ENCODE measurements at places on chromosomes 6 and 20.

- no peak for DNase-seq
Measured at GRCh38 chr6:151437401-151437800, 14.5 kb downstream of the RMND1 start.

DNA sequence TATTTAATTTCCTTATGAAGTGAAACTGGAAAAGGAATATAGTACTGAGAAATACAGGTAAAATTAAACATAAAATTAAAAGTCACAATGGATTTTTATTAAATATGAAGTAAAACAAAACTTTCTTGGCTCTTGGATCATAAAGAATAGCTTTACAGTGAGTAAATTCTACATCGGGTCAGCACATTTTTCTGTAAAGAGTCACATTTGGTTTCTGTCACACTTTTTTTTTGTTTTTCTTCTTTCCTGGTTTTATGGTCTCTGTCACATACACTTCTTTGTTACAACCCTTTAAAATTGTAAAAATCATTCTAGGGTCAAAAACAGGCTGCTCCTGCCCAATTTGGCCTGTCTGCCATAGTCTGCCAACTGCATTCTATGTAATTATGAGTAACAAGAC lies 254.4 kb upstream of the POU3F2 start:
- no peak for DNase-seq

DNA sequence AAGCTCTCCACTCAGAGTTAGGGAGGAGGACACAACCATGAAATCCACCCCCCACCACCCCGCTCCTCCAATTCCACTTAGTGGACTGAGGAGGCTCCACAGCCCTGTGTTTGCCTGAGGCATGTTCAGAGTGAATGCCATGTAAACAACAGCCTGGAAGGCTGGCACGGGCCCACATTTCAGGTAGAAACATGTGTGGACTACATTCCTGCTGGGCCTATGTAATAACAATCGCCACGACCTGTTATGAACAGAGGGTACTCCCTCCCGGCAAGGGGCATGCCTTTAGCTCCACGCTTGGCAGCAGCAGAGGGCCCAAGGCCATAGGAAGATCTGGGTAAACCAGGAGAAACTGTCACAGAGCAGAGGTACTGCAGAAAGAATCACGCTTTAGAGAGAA lies 65.5 kb downstream of the ISM1 start:
- DNase-seq = no peak

DNA sequence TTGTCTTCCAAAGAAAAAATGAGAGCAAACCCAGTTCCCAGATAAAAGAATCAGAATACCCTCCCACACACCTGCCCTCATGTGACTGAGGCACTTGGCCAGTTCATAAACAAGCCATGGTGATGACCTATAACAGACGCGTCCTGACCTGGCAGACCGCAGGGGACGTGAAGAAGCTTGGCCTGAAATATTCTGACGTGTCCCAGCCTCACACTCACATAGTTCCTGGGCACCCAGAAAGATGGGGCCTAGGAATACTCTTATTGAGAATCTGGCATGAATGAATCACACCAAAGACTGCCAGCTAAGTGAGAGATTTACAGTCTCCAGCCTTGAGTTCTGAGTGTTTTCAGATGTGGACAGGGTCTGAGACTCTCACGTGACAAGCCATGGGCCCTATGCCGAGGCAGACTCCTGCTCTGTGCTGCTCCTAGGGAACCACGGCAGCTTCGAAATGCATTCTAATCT lies 17.2 kb upstream of the MAP3K4 start:
- no peak for DNase-seq

GRCh38 chr6:157825243-157825904 lies 2.3 kb downstream of the SNX9 start:
- DNase-seq = no peak

GRCh38 chr6:140932909-140933308 lies 1199.8 kb upstream of the GJE1 start:
- DNase-seq = no peak

DNA sequence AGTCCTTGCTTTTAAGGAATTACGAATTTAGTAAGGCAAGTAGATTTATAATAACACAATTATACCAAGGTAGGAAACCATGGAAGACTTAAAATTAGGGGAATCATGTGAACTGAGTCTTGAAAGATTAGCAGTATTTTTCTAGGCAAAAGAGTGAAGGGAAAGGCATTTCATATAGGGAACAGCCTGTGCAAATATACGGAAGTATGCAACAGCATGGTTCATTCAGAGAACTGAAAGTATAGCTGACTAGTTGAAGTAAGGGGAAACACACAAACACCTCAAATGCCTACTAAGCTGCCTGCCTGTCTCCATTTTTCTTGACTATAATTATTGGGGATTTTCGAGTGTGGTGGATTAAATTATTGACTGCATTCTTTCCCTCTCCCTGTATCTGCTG lies 39.0 kb upstream of the ECHDC1 start:
- no peak for DNase-seq

DNA sequence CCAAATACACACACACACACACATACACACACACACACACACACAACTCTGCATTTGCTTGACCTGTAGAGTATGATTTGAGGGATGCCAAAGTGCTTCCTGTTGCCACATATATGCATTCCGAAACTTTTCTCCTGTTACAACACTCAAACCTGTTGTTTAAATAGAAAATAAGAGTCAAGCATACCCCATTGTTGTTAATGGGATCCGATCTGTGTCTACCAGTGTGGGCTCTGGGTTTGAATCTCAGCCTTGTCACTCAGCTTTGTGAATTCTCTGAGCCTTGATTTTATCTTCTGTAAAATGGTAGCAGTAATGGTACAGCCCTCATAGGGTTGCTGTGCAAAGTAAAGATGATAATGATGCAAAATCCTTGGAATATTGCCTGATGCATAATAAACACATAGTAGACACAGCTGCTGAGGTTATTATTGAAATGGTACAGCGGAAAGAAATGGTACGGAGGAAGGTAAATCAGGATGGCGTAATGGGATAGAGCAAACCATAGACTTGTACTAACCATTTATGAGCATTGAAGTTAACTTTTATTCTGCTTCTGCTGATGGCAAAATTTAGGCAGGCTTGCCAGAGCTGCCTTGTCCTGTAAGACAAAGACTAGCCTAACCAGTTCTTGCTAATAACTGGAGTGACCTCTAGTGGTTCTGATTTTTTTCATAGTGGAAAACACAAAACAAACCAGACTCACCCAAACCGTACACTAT lies 113.5 kb upstream of the PHACTR1 start:
- no peak for DNase-seq

DNA sequence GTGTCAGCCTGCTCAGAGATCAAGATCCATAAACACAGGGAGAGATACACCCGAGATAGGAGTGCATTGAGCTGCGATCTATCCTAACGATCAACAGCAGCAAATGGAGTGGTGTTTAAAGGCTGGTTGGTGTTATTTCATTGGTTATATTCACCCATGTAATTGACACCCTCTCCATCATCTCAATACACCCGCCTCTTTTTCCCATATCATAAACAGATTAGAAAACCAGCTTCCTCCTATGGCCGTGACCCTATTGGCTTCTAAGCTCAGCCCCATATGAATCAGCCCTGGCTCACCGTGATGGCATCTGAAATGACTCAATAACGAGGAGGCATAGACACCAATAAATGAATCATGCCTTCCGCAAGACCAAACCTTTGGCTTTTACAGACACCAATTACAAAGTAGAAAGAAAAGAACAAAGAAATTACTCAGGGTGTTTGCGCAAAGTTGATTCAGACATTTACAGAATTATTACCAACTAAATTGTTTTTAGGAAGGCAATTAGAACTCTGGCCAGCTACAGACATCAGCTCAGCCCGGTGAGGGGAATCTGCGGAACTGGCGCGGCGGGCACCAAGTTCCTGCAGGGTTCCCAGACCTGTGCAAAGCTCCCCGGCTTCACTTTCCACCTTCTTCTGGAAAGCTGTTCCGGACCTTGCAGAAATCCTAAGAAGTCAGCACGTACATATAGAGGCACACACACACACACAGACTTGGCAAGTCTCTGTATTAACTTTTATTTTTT lies 11.5 kb downstream of the PMEPA1 start:
- DNase-seq = no peak

Data from thymus (tissue), 14 donors.